NT2/D1 (cell line): ENCODE measurements at places on chromosomes 3 and 15.

- no peak for DNase-seq
Measured at GRCh38 chr3:31013843-31014242, 119.4 kb upstream of the GADL1 start.

DNA sequence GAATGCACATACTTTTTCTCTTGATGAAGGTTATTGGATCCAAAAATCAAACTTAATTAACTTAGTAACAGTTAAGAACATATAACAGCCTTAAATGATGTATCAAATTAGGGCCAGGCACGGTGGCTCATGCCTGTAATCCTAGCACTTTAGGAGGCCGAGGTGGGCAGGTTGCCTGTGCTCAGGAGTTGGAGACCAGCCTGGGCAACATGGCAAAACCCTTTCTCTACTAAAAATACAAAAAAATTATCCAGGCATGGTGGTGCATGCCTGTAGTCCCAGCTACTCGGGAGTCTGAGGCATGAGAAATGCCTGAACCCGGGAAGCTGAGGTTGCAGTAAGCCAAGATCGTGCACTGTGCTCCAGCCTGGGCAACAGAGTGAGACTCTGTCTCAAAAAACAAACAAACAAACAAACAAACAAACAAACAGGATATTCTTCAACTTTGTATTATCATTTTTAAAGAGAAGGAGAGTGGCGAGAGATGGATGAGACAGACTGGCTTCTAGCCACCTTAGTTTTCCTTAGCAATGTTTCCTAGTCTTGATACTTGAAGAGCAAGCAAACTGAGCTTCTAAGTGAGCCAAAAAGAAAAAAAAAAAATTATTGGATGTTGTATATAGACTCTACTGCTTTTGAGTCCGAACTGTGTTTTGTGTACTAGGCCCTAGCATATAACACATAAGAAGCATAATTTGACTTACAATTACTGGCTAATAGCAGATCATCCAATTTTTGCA, 13.8 kb downstream of the SPRED1 start:
- DNase-seq: no peak

DNA sequence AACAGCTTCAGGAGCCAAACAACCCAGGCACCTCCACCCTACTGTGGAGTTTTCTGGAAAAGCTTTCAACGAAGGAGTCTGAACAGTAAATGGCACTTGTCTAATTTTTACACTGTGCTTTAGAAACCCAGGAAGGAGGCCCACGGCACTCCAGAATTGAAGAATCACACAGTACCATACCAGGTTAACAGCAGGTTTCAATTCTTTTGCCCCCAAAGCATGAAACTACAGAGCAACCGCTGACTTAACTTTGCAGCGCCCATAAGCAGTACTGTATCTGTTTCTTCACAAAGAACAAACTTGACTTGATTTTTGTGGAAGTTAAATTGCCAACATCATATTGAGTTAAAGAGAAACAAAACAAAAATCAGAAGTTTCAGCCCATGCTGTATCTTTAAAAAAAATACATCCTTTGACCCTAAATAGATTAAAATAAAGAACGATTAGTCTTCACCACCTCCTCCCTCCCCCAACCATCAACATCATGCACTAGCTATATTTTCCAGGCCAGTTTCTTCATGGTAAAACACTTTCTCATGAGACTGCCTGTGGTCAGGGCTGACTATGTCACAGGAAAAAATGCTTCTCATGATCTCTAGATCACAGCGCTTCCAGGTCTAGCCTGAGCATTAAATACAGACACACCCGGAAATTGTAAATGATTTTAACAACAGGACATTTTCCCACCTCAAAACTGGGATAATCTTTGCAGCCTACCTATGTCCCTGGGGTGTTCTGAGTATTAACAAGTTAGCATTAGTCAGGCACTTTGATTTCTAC, 456.3 kb downstream of the FOXP1 start:
- no peak for DNase-seq

- no peak for DNase-seq
Measured at GRCh38 chr3:128435058-128435457, 31.6 kb downstream of the DNAJB8 start.

- DNase-seq: peak; percentile 43
Measured at GRCh38 chr15:91853511-91853947, at the start of gene SLCO3A1. SLCO3A1 (plus strand) TSS chr15:91853708.

- no peak for DNase-seq
Measured at GRCh38 chr3:78285032-78285728, 1245.3 kb downstream of the ROBO2 start.

DNA sequence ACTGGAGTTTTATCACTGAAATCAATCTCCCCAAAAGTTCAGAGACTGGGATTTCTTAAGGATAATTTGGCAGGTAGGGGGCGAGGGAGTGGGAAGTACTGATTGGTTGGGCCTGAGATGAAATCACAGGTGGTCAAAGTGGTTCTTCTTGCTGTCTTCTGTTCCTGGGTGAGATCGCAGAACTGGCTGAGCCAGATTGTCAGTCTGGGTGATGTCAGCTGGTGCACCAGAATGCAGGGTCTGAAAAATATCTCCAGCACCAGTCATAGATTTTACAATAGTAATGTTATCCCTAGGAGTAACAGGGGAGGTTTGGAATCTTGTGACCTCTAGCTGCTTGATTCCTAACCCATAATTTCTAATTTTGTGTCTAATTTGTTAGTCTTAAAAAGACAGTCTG, 86.7 kb upstream of the SLC25A36 start:
- DNase-seq: no peak

- peak; percentile 22 for DNase-seq
Measured at GRCh38 chr15:91268510-91268909, 168.5 kb downstream of the SV2B start.

DNA sequence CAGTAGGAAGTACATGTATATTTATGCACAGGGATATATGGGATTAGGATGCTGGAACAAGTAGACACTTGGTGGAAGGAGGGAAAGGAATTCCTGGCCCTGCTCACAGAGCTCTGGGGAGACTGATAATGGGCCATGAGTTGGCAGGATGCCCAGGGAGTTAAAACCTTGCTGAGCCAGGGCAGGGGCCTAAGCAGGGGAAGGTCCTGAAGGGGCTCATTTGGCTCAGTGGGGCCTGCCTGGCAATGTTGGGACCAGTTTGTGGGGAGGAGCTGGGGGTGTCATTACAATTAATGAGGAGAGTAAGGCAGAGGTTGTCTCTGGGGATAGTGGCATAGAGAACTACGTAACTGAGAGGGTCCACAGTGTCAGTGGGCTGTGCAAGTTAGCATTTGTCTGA, 124.2 kb upstream of the ADPGK start:
- DNase-seq: no peak

DNA sequence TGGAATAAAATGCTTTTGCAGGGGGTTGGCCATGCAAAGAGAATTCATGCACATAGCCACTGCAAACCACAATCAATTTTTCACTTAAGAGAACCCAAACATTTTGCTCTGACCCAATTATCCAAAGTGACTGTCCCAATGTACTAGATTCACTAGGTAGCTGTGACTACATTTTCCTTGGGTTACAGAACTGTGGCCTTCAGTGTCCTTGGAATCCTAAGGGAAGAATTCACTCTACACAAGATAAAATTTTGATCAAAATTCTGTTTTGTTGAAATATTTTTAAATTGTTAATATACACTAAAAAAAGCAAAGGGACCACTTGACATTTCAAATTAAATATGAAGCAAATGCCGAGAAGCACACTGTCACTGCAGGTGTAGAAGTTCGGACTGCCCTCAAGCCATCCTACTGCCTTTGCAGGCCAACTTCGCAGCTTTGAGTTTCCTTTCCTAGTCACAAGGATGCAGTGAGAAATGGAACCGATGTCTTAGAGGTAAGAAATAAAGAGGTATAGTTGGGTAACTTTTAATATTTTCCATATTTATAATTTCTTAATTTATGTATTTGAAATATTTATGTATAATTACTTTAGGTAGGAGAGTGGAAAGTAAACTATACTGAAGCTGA, 527 bp upstream of the ASB14 start:
- no peak for DNase-seq

- DNase-seq: no peak
Measured at GRCh38 chr3:107916171-107916570, 174.7 kb downstream of the CD47 start.

DNA sequence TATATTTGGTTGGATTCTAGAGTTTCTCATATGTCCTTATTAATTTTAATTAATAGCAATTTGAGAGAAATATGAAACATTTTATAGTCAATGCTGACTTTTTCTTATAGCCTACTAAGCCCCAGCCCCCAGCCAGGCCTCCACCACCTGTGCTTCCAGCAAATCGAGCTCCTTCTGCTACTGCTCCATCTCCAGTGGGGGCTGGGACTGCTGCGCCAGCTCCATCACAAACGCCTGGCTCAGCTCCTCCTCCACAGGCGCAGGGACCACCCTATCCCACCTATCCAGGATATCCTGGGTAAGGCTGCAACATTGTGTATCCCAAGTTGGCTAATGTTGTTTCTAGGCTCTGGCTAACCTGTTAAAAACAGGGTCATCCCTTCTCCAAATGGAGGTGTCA, 66.7 kb downstream of the PDCD6IP start:
- no peak for DNase-seq

GRCh38 chr15:74180881-74181602, 7.5 kb downstream of the ISLR start:
- DNase-seq: no peak

- no peak for DNase-seq
Measured at GRCh38 chr3:45884368-45885201, 1.8 kb upstream of the CCR9 start.

GRCh38 chr15:52352086-52352485, 56.5 kb upstream of the MYO5C start:
- DNase-seq: no peak

- no peak for DNase-seq
Measured at GRCh38 chr3:116038968-116039650, 406.2 kb downstream of the LSAMP start.

DNA sequence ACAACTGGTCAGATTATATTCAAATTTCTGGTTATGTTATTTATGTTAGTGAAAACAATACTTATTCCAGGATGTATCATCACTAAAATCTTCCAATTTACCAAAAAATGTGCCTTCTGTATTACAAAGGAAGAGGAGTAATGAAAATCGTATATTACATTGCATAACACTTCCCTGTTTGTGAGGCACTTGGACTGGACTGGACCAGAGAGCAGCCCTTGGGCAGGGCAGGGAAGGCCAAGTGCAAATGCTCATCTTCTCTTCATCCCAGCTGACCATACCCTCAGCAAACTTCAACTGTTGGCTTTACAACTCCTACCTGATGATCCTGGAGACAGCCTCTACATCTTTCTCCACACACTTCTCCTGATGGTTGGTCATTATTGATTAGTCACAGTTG, 285.7 kb upstream of the MME start:
- DNase-seq: no peak

DNA sequence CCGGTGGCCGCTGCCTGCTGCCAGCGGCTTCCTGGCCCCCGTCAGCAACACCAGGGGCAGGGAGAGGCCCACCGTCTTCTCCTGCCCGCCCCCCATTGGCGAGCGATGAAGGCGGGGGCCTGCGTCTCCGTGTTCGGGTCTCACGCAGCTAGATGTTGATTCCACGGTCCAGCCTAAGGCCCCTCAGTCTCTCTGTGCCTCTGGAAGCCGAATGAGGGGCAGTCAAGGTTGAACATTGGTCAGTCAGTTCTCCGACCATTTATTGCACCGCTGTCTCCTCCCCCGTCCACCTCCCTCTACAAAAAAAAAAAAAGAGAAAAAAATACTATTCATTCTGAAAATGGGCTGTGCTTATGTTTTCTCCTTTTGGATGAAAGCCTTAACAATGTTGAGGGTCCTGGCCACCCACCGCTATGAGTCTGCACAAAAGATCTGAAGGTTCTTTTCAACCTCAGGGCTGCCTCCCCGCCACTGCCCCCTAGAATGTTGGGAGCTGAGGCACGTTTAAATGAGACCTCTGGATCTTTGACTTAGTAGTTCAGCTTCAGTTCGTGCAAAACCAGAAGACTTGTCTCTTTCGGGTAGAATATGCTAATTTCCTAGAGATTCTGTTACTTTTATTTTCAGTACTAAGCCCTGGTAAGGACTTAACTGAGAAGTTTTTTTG, 736 bp downstream of the IREB2 start:
- no peak for DNase-seq

- DNase-seq: no peak
Measured at GRCh38 chr3:55891106-55891505, 404.0 kb upstream of the WNT5A start.

DNA sequence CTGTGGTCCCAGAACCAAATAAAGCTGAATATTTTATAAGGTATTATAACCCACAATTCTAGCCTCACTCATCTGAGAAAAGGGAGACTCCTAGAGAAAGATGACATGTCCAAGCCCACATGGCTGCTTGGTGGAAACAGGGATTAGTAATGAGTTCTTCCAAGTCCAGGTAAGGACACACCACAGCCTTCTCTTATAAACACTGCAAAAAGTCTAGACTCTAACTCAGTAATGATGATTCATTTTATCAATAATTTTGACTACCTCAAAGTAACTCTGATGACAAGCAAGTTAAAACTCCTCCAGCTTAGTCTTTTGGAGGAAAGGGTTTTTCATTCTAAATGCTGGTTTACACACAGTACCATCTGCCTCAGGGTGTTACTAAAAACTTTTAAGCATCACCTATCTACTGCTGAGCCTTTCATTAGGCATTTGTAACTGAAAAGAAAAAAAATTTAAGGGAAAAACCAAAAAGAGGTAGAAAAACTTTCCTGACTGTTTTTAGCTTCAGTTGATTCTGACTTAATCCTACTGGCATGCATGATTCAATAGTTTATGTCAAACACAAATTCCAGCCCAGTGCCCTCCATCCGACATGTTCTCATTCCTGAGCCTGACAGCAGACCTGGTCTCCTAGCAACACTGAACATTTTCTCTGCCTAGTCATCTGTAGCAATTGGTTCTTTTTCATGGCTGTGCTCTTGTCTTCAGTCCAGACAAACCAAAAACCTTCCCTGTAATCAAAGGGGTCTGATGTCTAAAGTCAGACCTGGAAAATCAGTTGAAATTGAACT, 43.9 kb downstream of the P3H2 start:
- DNase-seq: peak; percentile 55

GRCh38 chr3:95815828-95816227, 998.6 kb upstream of the EPHA6 start:
- DNase-seq: no peak

DNA sequence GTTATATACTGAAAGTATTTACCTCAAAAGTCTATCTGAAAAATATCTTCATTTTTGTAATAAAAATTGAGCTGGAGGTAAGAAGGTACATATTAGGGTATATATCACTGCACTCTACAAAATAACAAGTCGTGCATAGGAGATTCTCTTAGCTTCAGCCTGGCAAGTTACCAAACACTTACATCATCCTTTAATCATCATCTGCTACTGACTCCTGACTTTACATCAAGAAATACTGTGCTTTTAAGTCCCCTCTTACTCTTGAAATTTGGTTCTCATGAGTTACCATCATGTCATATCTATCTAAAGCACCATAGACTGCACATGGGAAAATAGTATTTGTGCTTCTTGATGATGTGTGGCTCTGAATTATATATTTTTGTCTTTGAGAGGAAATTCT, 50.8 kb downstream of the LYSMD4 start:
- no peak for DNase-seq

- DNase-seq: peak; percentile 13
Measured at GRCh38 chr15:35112346-35112745, 27.3 kb upstream of the NANOGP8 start.

GRCh38 chr3:130258532-130258952, 86.9 kb upstream of the COL6A5 start:
- no peak for DNase-seq

GRCh38 chr3:127814325-127814781, 8.0 kb downstream of the MGLL start:
- no peak for DNase-seq

- no peak for DNase-seq
Measured at GRCh38 chr15:36313736-36314280, 265.6 kb upstream of the CDIN1 start.

GRCh38 chr3:32510075-32510724, 7.5 kb upstream of the CMTM6 start:
- DNase-seq: peak; percentile 58
